ENCODE measurements at places on chromosomes 1 and 21. TPM values are rescaled to one million over a fixed set of nuclear protein-coding genes. Genes with fewer than 3 reads are reported as not detected.

Gene MCOLN3
- 0.05 TPM for polyA plus RNA-seq

Gene LCA5L
- polyA plus RNA-seq: 1.1 TPM

Gene FOXD3
- not detected for polyA plus RNA-seq

Gene TPTE
- not detected for polyA plus RNA-seq

Gene ATP1A4
- not detected for polyA plus RNA-seq

Gene TNFRSF1B
- polyA plus RNA-seq: 5.9 TPM

Gene TMIGD3
- 0.11 TPM for polyA plus RNA-seq

Gene GPR25
- not detected for polyA plus RNA-seq

Gene SPRR3
- not detected for polyA plus RNA-seq

Gene SLAMF8
- polyA plus RNA-seq: not detected

Gene COL24A1
- polyA plus RNA-seq: 2.2 TPM

Gene DAB1
- 0.05 TPM for polyA plus RNA-seq

Gene PPOX
- 9.7 TPM for polyA plus RNA-seq

Gene PM20D1
- 0.09 TPM for polyA plus RNA-seq

Gene DNASE2B
- polyA plus RNA-seq: not detected

Gene SLC9C2
- polyA plus RNA-seq: not detected

Gene FCRLB
- polyA plus RNA-seq: 0.48 TPM

Gene PDZK1IP1
- not detected for polyA plus RNA-seq

Gene LRRC8B
- polyA plus RNA-seq: 1.6 TPM
